ENCODE measurements at places on chromosomes 11 and 22.

- no peak for DNase-seq
Measured at GRCh38 chr11:94781837-94782236, 13.7 kb downstream of the AMOTL1 start.

DNA sequence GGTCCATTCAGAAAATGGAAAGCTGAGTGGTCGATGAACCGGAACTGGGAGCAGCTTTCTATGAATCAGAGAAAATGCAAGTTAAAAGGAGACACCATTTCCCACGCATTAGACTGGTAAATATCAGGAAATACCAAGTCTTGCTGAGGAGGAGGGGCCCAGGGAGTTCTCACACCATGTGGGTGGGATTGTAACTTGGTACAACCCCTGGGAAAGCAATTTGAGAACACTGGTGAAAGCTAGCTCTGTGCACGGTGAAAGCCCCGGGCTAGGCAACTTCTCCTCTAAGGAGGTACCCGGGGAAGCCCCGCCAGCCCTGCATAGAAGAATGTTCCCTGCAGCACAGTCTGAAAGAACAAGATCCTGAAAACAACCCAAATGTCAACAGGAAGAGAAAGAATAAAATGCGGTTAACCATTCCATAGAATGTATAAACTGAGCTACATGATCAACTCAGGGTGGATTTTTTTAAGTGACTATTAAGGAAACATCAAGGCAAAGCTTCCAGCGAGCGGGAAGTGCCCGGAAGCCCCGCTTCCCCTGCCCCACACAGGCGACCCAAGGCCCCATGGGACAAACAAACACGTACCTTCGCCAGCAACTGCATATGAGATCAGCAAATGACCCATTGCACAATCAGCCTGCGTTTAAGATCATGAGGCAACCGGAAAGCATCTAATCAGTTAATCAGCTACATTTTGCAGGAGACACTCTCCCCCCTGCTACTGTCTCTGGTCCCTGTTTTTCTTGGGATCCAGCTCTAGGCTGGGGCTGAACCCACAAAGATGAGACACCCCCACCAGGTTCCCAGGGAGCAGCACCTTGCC, 11.3 kb downstream of the SHANK2 start:
- no peak for DNase-seq

GRCh38 chr11:131372234-131372962, 2.0 kb downstream of the NTM start:
- no peak for DNase-seq

DNA sequence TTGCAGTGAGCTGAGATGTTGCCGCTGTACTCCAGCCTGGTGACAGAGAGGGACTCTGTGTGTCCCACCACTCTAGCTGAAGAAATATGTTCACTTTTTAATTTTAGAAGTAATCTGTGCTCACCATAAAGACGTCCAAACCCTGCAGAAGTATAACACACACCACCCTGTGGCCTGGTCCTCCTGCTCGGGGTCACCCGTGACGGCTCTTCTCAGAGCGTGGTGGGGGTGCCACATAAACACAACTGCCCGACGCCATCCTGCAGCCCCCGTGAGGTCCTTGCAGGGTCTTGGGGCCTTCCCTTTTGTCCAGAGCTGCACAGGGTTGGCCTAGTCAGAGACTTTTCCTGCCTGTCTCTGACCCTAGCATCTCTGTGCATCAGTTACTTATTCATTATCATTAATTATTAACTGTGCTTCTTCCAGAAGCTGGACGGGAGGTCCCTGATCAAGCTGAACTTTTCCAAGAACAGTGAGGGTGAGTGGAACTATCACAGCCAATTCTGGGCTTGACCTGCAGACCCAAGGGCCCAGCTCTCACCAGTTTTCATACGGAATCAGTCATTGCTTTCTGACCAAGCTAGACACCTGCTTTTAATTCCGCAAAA, 8.9 kb downstream of the PPIL2 start:
- no peak for DNase-seq

DNA sequence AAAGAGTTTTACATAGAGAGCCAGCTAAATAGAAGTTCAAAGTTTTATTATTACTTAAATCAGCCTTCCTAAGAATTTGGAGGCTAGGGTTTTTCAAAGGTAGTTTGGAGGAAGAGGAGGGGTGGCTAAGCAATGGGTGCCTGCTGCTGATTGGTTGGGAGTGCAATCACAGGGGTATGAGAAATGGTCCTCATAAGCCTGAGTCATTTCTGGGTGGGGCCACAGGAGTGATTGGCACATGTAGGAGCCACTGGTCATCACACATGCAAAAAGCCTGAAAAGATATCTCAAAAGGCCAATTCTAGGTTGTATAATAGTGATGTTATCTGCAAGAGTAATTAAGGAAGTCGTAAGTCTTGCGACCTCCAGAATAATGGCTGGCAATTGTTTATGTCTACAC, 12.9 kb downstream of the OR51L1 start:
- DNase-seq = no peak

DNA sequence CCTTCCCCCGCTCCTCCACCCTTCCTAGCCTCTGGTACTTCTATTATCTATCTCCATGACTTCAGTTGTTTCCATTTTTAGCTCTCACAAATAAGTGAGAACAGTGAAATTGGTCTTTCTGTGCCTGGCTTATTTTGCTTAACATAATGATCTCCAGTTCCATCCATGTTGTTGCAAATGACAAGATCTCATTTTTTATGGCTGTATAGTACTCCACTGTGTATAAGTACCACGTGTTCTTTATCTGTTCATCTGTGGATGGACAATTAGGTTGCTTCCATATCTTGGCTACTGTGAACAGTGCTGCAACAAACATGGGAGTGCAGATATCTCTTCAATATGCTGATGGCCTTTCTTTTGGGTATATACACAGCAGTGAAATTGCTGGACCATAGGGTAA, 6.9 kb upstream of the ABCC8 start:
- no peak for DNase-seq

DNA sequence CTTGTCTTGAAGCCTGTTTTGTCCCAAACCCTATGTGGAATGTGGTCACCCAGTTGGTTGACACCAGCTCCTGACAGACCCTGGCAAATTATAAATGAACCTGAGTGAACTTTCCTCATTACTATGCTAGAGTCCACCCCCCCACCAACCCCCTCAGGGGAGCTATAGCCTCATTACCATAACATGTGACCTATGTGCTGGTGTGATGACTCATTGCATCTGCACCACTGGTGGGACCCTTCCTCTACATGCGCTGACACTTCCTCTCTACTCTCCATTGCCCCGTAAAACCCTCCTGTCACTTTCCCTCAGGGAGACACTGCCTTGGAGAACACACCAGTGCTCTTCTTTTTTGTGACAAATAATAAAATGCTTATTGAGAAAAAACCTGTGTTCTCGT, 105.0 kb upstream of the SESN3 start:
- DNase-seq = no peak

GRCh38 chr11:1072116-1072820, 2.4 kb upstream of the MUC2 start:
- no peak for DNase-seq

DNA sequence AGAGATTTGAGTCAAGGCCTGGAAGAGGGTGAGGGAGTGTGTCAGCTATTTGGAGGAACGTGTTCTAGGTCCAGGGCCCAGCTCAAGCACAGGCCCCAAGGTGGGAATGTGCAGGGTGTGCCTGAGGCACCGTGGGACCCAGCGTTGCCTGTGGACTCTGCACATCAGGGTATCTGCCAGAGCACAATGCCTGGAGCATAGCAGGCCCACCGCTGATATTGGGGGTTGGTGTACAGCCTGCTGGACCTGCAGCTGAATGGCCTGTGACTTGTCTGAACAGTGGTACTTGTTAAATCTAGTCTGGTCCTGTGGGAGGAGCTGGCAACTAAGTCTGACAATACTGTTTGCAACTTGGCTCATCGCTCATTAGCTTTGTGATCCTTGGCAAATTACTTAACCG, 131.7 kb downstream of the GRIK4 start:
- no peak for DNase-seq

- no peak for DNase-seq
Measured at GRCh38 chr11:66011785-66012303, at the start of gene CST6. Gene CST6, plus strand, starts transcription at chr11:66012008. Its CDS starts 37 bp downstream, at chr11:66012045.

DNA sequence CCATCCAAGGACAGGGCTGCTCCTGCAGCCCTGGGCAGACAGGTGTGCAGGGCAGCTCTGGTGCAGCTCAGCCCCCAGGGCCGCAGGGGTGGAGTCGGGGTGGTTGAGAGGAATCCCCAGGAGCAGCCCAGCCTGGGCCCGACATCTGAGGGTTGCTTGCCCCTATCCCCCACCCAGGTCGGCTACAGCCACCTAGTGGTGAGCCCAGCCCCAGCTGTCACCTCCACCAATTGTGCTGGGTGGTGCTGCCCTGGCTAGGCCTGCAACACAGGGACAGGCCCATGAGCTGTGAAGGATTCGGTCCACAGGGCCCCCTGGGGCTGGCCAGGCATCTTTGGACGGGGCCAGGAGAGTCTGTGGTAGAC, 29.6 kb downstream of the RTN4R start:
- DNase-seq = peak; percentile 27

DNA sequence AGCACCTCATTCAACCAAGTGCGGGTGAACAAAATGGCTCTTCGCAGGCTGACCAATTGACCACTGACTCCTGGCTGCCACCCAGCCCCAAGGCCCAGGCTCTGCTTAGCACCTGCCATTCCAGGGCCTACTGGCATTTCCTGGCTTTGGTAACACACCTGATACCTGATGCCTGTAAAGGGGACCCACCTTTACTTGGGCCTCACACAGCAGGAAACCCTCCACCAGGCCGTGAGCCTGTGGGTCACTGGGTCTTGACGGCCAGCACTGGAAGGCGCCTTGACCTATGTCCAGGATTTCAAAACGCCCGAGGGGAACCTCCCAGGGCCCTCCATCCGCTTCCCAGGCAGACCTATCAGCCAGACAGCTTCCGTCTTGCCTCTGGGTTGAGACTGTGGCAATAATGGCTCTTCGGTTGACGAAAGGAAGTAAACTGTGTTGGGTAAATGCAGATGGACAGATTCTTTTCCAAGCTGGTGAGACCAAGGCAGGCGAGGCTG, 16.8 kb upstream of the TMEM184B start:
- DNase-seq = no peak

DNA sequence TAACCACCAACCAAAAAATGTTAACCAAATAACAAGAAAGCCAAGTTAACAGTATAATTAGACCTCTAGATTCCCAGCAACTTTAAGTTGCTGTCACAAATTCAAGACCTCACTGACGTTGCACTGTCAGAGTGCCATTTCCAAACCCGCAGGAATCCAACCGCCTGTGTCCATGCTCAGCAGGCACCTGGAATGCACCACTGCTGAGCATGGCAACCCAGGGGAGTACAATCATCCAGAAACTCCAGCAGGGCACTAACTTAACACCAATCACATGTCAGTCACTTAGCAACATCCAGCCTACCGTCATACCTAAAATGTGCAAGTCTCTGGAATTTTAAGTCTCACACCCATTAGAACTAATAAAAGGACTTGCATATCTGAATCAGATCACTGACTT, 48.8 kb downstream of the SMCO4 start:
- no peak for DNase-seq

- no peak for DNase-seq
Measured at GRCh38 chr22:43205748-43206508, 19.0 kb upstream of the TTLL12 start.

GRCh38 chr11:78220218-78221157, 31.8 kb downstream of the USP35 start:
- no peak for DNase-seq

DNA sequence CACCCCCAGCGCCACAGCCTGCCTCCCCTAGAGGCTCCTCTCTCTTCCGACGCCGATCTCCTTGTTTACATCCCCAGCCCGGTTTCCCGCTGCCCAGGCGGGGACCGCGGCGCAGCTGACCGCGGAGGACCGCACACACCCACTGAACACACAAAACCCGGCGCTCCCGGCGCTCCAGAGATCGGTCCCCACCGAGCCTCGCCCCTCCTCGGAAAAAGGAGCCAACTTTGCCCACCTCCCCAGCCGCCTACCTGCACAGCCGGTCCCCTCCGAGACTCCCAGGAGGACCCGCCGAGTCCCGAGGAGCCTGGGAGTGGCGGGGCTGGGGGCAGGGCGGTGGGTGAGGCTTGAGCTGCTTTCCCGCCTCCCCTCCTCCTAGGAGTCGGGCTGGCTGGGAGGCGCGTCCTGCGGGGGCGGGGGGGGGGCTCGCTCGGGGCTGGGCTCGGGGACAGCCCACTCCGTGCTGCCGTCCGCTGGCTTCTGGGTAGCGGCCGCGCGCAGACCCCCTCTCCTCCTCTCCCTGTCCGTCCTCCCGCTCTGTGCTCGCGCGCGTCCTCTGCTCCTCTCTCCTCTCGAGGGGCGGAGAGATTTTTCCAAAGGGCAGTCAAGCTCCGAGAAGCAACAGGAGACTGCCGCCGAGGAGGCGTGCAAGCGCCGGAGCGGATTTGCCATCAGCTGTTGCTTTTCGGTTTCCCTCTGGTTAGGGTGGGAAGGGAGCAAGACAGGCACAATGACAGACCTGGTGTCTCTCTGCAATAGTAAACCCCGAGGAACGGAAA, at the start of gene FXYD6:
Gene FXYD6 (minus strand): TSS at position 318 of the 779 bp plus-strand sequence. CDS start 33,882 bp downstream, outside the sequence.
- DNase-seq = peak; percentile 32

DNA sequence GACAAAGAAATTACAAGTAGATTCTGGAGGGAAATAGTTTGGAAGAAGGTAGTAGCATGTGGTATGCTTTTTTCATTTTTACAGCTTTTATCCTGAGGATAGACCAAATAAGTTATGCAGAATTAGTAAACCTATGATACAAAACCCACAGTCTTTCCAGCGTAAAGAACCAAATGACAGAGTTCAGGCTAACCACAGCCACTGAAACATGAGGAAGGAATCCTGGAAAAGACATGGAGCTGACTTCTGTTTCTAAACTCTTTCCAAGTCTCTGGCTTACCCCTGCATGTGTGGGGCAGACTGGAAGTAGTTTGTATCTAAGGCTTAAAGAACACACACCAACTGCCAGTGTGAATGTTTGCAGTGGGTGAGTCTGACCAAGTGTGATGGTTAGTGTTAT, 258.4 kb upstream of the TENM4 start:
- DNase-seq = no peak

DNA sequence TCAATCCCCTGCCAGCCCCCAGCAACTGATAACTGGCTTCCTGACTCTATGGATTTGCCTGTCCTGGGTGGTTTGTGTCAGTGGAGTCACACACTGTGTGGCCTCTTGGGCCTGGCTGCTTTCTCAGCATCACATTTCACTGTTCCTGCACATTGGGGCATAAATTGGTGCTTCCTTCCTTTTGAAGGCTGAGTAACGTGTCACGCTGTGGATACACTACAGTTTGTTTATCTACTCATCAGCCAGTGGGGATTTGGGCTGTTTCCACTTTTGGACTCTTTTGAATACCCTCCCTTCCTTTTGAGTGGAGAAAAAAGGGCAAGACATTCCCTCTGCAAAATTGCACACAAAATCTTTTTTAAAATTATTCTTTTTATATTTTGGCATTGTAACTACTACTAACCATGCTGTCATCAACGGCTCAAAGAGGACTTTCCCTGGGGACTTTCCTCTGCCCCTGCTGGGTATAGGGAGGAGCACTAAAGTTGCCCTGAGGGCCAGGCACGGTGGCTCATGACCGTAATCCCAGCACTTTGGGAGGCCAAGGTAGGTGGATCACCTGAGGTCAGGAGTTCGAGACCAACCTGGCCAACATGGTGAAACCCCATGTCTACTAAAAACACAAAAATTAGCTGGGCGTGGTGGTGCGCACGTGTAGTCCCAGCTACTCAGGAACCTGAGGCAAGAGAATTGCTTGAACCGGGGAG, 7.8 kb upstream of the CELSR1 start:
- DNase-seq = no peak

Data from NCI-H1436 treated with DMSO at 0.1 percent for 48 hours (cell line).